ENCODE measurements at places on chromosomes 5 and 9.

DNA sequence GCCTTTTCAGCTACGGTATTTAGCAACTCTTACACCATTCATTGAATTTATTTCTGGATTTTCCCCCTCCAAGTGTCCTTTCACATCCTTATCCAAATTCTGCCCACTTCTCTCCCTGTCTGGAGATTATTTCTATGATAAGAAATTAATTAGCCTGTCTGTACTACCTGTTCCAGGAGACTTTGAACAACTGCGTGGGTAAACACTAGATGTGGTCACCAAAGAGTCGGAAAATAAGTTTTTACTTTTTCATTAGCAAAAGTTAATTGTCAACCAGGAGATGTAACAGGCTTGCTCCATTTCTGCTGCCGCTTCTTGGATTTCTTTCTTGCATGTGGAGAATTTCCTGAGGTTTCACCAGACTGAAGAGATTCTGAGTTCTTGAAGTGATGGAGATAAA lies 14.0 kb downstream of the SLC1A1 start:
- no peak for DNase-seq

DNA sequence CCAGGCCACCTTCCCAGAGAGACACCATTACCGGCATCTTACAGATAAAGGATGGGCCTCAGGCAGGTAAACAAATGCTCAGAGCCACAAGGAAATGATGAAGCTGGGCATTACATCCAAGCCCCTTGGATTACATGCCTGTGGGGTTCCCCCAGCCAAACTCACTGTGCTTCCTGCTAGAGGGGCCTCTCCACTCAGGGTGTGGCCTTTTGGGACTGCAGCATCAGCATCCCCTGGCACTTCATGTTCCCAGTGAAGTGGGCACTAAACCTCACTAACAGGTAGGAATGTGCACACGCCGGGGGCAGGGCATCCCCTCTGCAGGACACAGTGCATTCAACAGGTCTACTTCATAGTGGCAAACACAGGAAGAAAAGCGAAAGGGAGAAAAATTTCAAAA lies 125.9 kb downstream of the ROR2 start:
- DNase-seq = no peak

DNA sequence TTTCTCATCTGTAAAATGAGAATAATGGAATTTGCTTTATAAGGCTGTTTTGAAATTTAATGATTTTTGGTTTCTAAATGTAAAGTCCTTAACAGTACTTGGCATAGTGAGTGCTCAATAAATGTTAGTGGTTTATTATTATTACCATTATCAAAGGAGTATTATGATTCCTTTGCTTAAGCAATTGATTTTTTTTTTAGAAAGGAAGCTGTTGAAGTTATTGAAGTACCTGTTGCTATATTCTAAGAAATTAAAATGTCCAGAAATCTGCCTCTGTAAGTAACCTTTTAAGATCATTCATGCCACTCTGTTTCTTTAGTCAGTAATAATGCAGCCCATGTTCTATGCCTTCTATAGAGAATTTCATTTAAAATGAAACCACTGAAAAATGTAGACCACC lies 15.0 kb downstream of the SMAD5 start:
- no peak for DNase-seq

- DNase-seq = no peak
Measured at GRCh38 chr5:124697933-124698591, 48.4 kb downstream of the ZNF608 start.

DNA sequence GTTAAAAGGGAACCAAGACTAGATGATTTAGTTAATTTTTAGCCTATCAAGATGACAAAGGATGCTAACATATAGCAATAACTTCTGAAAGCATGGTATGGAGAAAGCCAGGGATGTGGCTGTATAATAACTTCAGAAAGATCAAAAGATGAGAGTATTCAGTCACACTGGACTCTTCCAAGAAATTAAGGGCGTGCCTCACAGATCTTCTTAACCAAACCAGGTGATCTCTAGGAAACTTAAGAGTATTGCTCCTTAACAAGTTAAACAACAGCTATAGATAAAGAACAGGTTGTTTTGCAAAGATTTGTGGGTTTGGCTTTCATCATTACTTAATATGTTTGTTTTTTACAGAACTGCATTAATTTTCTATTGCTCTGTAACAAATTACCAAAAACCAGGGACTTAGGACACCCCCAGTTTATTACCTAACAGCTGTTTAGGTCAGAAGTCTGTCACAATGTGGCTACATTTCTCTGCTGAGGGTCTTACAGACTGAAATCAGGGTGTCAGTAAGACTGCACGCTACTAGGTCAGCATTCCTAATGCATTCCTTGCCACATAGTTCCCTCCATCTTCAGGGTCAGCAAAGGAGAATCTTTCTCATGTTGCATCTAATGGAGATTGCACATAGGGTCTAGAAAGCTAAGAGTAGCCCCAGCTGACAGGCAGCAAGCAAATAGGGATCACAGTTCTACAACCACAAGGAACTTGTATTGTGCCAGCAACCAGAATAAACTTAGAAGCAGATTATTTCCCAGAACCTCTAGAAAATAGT lies 113.8 kb downstream of the WDR70 start:
- DNase-seq = no peak

DNA sequence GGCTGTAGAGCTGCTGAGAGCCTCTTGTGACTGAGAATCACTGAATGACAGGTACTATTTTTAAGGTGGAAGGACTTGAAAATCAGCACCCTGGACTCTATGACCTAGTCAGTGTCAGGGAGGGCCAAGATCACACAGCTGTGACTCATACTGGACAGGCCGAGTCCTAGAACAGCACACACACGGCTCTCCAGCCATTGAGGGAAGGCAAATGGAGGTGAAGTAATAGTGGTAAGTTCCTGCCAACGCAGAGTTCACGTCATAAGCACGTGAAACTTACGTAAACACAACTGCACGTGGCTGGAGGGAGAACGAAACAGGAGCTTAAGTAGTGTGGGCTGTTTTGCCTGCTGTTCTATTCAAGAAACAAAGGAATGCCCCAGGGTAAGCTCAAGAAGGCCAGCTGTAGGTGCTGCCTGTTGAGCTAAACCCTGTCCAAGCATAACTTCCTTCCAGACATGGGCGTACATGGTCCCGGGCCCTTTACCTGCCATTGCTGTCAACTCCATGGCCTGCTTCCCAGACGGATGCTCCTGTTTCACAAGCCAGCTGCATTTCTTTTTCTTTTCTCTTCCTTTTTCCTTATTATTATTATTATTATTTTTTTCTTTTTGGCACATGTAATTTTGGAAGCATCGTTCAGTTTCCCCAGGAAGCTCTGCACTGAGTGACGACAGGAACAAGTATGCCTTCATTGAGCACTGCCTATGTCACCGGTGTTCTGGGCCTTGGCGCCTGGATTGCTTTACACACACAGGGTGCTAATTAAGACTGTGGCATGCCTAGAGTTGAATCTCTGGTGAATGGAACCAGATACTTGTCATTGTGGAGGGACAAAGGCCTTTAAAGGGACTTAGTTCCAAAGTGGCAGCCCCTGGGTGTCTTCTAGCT lies 10.2 kb upstream of the LCP2 start:
- no peak for DNase-seq

GRCh38 chr5:98576275-98576674 lies 197.2 kb upstream of the RGMB start:
- DNase-seq = no peak

GRCh38 chr5:32317041-32317440 lies 4.3 kb upstream of the MTMR12 start:
- DNase-seq = no peak

GRCh38 chr5:159453209-159453608 lies 122.9 kb upstream of the IL12B start:
- DNase-seq = no peak

GRCh38 chr5:156322666-156323065 lies 4.3 kb upstream of the SGCD start:
- DNase-seq = no peak

GRCh38 chr9:134380542-134381271 lies 54.5 kb downstream of the RXRA start:
- no peak for DNase-seq

DNA sequence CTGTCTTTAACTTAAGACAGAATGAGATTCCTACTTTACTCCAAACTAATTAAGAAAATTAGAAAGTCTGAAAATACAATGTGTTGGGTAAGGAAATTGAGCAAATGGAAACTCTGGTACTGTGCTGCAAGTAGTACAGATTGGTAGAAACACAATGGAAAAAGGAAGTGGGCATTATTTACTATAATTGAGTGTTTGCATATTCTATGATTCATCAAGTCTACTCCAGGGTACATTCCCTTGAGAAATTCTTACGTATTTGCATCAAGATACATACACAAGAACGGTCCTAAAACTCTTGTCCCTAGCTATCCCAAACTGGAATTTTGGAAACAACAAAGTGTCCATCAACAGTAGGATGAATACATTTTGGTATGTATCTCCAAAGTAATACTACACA lies 123.5 kb upstream of the TARS1 start:
- DNase-seq = no peak

GRCh38 chr9:134782921-134783698 lies 97.5 kb upstream of the FCN2 start:
- DNase-seq = peak; percentile 91

- no peak for DNase-seq
Measured at GRCh38 chr9:33193818-33194217, 26.7 kb upstream of the B4GALT1 start.

All from NCI-H2171 (cell line).